ENCODE measurements at places on chromosomes 6 and 20. TPM values are rescaled to one million over a fixed set of nuclear protein-coding genes. Genes with fewer than 3 reads are reported as not detected.

GRCh38 chr6:4313044-4313686, 177.8 kb upstream of the ECI2 start:
- no peak for DNase-seq

- DNase-seq, result no peak
Observed at GRCh38 chr6:50716899-50717509, 3.7 kb downstream of the TFAP2D start.

DNA sequence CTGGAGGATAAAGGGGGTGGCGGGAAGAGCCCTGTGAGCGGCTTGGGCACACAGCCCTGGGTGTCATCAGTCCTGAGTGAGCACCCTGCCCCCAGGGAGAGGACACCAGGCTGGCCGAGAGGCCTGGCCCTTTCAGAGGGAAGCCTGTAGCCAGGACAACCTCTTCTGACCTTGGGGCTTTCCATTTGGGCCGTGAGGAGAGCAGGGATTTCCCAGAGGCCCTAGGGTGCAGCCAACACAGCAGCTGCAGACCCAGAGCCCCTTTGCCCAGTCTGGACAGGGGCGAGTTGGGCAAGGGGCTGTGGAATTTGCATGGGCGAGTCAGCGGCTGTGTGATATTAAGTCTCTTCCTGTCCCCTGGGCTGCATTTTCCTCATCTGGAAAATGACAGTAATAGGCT, 6.3 kb downstream of the MAP1LC3A start:
- DNase-seq, result no peak

GRCh38 chr6:26536571-26537159, 1.5 kb upstream of the HMGN4 start:
- no peak for DNase-seq

- no peak for DNase-seq
Observed at GRCh38 chr6:167577891-167578361, 248.8 kb upstream of the AFDN start.

- DNase-seq, result no peak
Observed at GRCh38 chr6:100775667-100776066, 105.5 kb downstream of the ASCC3 start.

DNA sequence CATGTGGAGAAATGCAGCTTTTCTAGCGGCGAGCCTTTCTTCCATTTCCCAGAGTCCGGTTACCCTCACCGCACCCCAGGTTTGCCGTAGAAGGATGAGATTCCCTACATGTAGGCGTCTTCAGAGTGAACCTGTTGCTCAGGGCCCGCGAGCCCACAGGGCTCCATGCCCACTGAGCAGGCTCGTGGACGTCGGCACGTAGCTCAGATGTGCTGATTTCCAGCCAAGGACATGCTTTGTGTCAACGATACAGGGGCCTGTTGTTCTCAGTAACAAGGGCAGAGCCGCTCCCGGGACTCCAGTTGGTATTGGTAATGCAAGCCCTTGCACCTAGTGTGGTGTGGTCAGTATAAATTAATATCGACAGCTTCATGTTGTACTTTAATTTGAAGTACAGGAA, 159.6 kb downstream of the MTHFD1L start:
- DNase-seq, result no peak

- DNase-seq, result peak; percentile 26
Observed at GRCh38 chr6:33840048-33840926, 36.5 kb upstream of the MLN start.

- no peak for DNase-seq
Observed at GRCh38 chr6:124430740-124431318, 531.4 kb upstream of the RNF217 start.

- no peak for DNase-seq
Observed at GRCh38 chr20:51354191-51354768, 188.2 kb downstream of the NFATC2 start.

- no peak for DNase-seq
Observed at GRCh38 chr6:110095101-110095500, 84.4 kb downstream of the WASF1 start.

DNA sequence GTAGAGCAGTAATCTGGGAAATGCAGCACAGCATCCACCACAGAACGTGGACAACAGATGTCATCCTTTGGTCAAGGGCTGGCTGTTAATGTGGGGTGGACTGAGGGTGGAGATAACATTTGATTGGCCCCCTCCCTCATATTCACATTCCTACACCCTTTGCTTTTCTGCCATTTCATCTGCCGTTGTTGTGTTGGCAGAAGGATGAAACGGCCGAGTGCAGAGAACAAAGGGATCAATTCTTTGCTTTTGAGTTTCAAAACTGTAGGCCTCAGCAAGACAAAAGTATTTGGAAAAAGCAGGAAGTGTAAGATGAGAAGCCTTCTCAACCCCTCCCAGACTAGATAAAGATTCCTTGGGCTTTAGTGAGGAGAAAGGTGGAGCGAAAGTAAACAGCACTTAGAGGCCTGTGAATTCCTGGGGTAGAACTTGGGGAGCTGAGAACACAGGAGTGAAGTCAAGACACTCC, 74.2 kb upstream of the PHIP start:
- no peak for DNase-seq

GRCh38 chr20:57546956-57547649, 13.8 kb upstream of the PCK1 start:
- no peak for DNase-seq

- no peak for DNase-seq
Observed at GRCh38 chr6:65450451-65450850, 256.6 kb downstream of the EYS start.

- no peak for DNase-seq
Observed at GRCh38 chr6:13467216-13467600, 20.2 kb downstream of the GFOD1 start.

DNA sequence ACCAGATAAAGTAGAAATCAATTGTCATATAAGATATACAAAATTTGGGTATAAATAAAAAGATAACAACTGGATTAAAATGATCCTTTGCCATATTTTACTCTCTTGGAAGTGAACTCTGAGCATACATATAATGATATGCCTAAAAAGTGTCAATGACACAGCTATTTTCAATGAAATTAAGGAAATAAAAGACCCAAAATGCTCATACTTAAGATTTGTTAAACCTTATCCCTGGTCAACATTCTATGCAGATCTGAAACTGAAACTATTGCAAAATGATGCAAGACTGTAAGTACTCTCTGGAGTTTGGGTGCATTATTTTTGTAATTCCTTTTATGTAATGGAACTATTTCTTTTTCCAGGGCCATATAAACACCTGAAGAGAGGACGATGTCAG, 119.0 kb upstream of the SGK1 start:
- DNase-seq, result no peak

DNA sequence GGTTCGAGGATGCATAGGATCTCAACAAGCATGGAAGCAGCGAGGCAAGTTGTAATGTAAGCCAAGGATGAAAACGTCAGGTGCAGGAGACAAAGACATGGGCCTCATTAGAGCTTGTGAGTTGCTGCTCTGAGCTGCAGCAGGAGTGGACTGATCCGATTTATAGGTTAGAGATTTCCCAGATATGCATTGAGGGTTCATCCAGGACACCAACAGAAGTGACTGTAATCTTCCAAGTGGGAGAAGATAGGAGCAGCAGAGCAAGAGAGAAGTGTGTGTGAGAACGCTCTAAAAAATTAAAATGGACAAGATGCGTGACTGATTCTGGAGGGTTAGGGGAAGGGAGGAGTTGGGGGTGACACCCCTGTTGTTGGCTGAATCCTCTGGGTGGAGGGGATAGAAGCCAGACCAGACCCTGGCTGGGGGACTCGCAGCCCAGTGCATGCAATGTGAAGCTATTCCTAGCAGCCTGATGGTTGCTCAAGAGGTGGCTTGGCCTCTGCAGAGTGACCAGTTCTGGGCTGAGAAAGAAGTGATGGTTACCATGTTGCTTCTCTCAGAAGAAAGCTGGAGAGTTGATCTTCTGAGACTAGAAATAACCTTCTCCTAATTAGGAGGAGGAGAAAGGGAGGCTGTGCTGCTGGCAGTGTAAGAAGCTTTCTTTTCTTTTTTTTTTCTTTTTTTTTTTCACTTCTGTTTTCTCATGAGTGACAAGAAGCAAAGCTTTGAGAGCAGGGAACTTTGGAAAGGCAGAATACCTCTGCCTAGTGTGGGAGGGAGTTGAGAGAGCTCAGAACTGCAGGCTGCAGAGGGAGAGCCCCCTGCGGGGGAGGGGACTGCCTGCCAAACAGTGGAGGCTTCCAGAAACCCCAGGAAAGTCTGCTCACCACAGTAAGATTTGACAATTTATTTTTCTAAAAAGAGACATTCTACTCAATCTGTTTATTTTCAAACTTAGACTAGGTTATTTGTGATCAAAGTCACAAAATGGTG, 116.9 kb downstream of the SLX4IP start:
- DNase-seq, result no peak

GRCh38 chr6:75143191-75143590, 62.7 kb downstream of the COL12A1 start:
- no peak for DNase-seq

DNA sequence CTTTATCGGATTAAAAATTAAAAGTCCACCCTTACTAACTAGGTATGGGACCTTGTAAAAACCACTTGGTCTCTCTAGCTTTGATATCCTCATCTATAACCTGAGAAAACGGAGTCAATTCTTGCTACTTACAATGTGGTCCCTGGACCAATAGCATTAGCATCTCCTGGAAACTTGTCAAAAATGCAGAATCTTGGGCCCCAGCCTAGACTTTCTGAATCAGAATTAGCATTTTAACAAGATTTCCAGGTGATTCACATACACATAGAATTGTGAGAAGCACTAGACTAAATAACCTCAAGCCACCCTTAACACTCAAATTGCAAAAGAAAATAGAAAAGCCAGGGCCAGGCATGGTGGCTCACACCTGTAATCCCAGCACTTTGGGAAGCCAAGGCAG, 96.6 kb downstream of the RNGTT start:
- no peak for DNase-seq

DNA sequence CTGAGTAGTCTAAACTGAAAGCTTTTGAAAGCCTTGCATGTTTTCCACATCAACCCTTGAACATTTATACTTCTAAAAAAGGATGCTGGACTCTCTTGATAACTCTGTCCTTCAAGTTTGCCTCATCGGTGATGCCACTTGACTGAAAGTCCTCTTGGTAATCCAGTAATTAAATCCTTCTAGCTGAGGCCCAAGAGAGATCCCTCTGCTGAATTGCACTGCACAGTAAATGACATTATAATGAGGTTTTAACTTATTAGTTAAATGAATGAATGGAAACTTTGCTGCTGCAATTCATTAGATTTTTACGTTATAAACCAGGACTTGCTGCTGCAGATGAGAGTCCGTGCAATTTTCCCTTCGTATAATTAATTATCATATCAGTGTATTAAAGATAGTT, 363.9 kb upstream of the FLRT3 start:
- no peak for DNase-seq

- no peak for DNase-seq
Observed at GRCh38 chr6:163460307-163460782, 45.8 kb downstream of the QKI start.

- DNase-seq, result no peak
Observed at GRCh38 chr20:22918286-22918983, 116.7 kb upstream of the SSTR4 start.

DNA sequence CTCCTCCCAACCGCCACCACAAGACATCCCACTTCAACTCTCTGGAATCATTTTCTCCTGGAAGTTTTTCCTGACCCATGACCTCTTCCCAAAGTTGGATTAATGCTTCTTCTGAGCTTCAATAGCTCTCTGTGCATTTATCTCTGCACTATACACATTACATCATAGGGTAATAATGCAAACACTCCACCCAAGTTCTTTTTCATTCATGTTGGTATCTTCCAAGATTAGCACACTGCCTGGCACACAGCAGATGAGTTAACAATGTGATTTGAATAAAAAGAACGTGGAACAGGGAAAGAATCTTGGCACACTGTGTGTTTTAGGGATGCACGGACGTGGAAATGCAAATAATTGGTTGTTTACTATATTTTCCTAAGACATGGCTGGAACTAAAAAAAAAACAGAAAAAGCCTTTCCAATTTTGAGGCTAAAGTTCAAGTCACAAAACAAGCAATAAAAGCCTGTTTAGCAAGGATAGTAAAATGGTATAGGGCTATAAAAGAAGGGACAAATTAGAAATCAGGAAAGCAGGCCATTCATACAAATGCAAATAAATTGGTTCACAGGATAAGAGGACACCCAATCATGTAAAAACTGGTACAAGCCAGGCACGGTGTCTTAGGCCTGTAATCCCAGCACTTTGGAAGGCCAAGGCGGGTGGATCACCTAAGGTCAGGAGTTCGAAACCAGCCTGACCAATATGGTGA, 1.6 kb upstream of the FAM135A start:
- DNase-seq, result no peak

DNA sequence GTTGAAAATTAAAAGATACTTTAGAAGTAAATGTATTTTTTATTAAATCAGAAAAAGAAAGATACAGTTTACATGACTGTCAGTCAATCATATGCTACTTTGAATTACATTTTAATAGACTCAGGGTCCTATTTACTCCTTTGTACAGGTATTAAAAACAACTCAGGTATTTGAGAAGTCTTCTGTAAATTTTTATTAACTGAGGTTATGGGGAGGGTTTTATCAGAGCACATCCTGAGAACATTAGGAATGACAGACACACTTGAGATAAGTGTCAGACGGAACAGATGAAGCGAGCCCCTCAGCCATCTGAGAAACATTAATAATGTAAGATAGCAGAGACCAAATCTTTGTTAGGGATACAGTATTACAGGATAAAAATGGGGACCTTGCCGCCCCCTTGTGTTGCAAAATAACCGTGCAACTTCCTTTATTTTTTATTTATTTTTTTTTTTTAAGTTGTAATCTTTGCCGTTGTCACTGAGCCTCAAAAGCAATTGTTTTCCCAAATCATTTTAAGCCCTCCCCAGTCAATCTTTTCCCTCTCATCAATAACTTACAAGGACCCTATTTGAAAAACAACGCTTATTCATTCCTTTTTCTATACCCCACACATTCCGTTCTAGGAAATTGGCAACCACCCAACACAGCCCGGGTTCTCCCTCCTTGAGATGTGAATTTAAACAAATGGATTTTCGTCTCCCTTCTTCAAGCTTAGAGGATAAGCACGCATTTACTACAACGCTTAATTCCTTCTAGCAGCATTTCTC, 126.7 kb downstream of the BCAS1 start:
- DNase-seq, result peak; percentile 32

- no peak for DNase-seq
Observed at GRCh38 chr6:106005954-106006353, 80.2 kb upstream of the PRDM1 start.

The BHLHE23 gene
- total RNA-seq, result not detected

The SUMO4 gene
- total RNA-seq, result 2.6 TPM

The TMC2 gene
- total RNA-seq, result not detected

The SIGLEC1 gene
- total RNA-seq, result 0.05 TPM

The ABHD16B gene
- not detected for total RNA-seq

The BMP6 gene
- total RNA-seq, result not detected

The EYA4 gene
- not detected for total RNA-seq

The MAFB gene
- total RNA-seq, result 0.18 TPM

The PGC gene
- total RNA-seq, result 0.24 TPM

The POPDC3 gene
- total RNA-seq, result not detected

The EDN3 gene
- total RNA-seq, result not detected

The FRK gene
- total RNA-seq, result 0.03 TPM

The TMEM74B gene
- total RNA-seq, result not detected

The ITPR3 gene
- 34.6 TPM for total RNA-seq

The USP49 gene
- 3.7 TPM for total RNA-seq

The BCAS4 gene
- 13.6 TPM for total RNA-seq

The DHX16 gene
- 54.2 TPM for total RNA-seq
